NCI-H526 treated with DMSO at 0.1 percent for 48 hours (cell line): ENCODE measurements at places on chromosomes 16 and 17.

- DNase-seq = no peak
Measured at GRCh38 chr17:77131904-77132303, 8.9 kb upstream of the SEC14L1 start.

DNA sequence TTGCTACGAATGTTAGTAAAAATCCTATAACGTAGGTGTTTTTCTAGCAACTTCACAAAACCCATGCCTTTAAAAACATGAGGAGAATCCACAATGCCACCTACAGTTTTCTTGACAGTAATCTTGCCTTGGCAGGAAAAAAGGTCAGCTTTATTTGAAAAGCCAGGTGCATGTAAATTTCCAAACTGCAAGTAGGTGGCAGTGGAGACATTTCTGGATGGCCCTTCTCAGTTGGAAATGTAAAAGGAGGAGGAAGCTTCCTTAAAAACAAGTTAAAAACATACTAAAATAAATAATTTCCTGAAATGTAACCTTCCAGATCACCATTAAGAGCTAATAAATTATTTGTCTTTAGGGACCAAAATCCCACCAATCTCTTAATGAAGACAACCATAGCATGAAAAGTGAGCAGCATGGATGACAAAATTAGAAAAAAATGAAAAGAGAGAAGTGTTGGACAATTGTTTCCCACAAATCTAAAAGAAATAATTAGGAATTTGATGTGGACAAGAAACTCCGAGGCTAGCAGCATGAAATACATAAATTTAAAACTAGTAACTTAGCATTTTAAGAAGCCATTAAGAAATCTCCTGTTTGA is 152.2 kb downstream of the SNX11 start:
- DNase-seq = peak; percentile 36

GRCh38 chr16:49352892-49353291 is 20.7 kb upstream of the C16orf78 start:
- no peak for DNase-seq

GRCh38 chr17:75549246-75550138 is 24.0 kb downstream of the LLGL2 start:
- DNase-seq = peak; percentile 93
